ENCODE measurements at places on chromosomes 4 and X. TPM values are rescaled to one million over a fixed set of nuclear protein-coding genes. Genes with fewer than 3 reads are reported as not detected.

DNA sequence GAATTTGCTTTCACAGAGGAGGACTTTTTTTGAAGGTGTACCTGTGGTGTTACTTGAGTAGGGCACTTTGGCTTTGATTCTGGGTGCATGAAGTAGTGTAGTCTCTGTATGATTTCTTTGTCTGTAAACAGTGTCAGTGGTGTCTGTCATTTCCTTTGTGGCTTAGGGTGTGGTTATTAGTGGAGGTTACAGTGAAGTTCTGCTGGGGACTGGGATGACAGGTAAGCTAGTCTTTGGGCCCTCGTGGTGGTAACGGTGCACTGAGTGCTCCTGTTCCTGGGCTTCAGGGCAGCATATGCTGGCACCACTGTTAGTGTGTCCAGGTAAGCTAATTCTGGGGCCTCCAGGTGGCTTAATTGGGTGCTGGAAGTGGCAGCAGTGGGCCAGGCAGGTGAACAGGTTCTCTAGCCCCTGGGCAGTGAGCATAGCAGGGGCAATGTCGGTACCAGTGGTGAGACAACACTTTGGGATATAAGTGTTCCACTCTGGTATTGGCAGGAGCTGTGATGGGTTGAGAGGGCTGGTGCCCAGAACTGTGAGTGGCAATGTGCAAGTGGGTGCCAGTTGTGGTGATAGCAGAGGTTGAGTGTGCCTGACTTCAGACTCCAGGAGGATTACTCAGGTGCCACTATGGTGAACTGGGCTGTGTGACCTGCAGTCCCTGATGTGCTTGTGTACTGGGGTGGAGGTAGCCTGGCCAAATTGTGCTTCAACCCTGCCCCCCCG, 26.0 kb upstream of the VSIG1 start:
- DNase-seq = no peak

DNA sequence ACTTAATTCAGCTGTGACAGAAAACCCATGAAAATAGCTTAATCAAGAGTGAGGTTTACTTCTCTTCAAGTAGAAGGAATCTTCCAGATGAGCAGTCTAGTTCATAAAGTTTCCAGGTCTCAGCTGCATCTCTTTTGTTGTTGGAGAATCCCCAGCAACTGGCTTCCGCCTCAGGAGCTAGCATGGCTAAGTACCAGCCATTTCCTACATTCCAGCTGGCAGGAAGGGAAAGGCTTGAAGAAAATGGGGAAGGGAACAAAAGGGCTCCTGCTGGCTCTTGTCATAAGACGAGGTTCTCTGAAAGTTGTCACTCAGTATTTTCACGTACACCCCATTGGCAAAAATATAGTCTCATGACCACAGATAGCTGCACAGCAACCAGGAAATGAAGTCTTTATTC, 27.3 kb upstream of the TRIM2 start:
- no peak for DNase-seq

MGAT4D gene
- not detected for total RNA-seq

- DNase-seq = no peak
Observed at GRCh38 chrX:9308426-9308825, 156.4 kb upstream of the TBL1X start.

SPON2 gene
- 0.64 TPM for total RNA-seq

RAB9B gene
- 0.07 TPM for total RNA-seq

DNA sequence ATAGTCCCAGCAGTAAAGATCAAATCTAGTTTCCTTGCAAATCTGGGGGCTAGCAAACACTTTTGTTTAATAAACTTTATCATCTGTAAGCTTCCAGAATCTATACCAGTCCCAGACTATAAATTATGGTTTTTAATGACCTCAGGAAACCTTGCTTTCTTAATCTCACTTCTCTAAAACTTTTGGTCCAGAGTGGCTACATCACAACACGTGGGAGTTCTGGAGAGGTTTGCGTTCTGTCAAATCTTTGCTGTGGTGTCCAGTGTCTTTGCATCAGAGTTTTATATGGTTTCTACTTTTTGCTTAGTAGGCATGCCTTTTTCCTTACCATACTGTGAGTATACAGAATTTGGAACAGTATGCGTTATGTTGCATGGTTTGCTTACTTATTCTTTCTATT, 193.9 kb downstream of the ANK2 start:
- DNase-seq = no peak

- no peak for DNase-seq
Observed at GRCh38 chrX:153297376-153297775, 24.2 kb downstream of the PNMA6F start.

GRCh38 chr4:152956147-152956546, 20.0 kb downstream of the FHDC1 start:
- DNase-seq = no peak

GRCh38 chr4:52566136-52567031, 92.7 kb downstream of the USP46 start:
- no peak for DNase-seq

DNA sequence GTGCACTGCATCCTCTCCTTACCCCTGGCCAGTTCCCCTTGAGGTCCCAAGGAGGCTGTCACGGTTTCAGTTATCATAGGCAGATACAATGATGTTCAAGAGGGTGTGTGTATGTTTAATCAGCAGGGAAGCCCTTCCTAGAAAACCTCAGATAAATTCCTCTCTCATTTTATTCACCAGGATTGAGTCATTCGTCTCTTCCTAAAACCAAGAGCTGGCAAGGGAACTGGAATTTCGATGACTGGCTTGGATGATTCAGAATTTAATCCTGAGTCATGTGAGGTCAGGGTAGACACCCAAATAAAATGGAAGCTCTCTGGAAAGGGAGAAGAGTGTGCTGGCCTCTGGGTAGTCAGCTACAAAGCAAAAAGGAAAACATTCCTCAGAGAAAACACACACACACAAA, 106.2 kb upstream of the RAPGEF2 start:
- peak; percentile 97 for DNase-seq

SLC9B1 gene
- total RNA-seq = 0.77 TPM

GRCh38 chrX:63327788-63328187, 23.3 kb downstream of the SPIN4 start:
- DNase-seq = no peak

DNA sequence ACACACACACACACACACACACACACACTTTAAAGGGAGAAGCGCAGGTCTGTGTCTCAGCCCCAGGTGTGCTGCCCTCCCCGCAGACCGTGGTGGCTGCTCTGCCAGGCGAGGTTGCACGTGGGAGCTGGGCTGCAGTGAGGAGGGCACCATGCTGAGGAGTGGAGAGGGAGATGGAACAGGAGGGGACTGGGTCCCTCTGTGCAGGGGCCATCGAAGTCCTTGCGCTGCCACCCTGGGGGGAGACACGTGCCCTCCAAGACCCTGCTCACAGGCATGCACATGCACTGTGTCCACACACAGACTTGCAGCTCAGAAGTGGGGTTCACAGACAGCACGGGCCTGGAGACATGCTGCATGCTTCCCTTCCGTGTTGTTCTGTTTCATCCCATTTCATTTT, 65.5 kb upstream of the HGFAC start:
- no peak for DNase-seq

NPY1R gene
- 2.8 TPM for total RNA-seq

GRCh38 chr4:74997948-74998729, 65.2 kb downstream of the PARM1 start:
- DNase-seq = no peak

- DNase-seq = no peak
Observed at GRCh38 chr4:60745800-60746571, 454.1 kb upstream of the ADGRL3 start.

GRCh38 chr4:100289530-100289888, 99.2 kb upstream of the DDIT4L start:
- DNase-seq = no peak

COL4A5 gene
- total RNA-seq = 122 TPM

GRCh38 chr4:173005912-173006633, 162.5 kb upstream of the GALNT7 start:
- no peak for DNase-seq

- peak; percentile 28 for DNase-seq
Observed at GRCh38 chr4:14167876-14168510, 540.5 kb upstream of the BOD1L1 start.

CT45A5 gene
- not detected for total RNA-seq
